GM06990 (cell line): ENCODE measurements at places on chromosomes 5 and 9.

- no peak for DNase-seq
Measured at GRCh38 chr5:43152946-43153345, 32.2 kb downstream of the ZNF131 start.

GRCh38 chr5:139077899-139078298 lies 120.3 kb downstream of the SIL1 start:
- DNase-seq: no peak

- DNase-seq: no peak
Measured at GRCh38 chr5:10454591-10455276, 13.1 kb downstream of the ROPN1L start.

DNA sequence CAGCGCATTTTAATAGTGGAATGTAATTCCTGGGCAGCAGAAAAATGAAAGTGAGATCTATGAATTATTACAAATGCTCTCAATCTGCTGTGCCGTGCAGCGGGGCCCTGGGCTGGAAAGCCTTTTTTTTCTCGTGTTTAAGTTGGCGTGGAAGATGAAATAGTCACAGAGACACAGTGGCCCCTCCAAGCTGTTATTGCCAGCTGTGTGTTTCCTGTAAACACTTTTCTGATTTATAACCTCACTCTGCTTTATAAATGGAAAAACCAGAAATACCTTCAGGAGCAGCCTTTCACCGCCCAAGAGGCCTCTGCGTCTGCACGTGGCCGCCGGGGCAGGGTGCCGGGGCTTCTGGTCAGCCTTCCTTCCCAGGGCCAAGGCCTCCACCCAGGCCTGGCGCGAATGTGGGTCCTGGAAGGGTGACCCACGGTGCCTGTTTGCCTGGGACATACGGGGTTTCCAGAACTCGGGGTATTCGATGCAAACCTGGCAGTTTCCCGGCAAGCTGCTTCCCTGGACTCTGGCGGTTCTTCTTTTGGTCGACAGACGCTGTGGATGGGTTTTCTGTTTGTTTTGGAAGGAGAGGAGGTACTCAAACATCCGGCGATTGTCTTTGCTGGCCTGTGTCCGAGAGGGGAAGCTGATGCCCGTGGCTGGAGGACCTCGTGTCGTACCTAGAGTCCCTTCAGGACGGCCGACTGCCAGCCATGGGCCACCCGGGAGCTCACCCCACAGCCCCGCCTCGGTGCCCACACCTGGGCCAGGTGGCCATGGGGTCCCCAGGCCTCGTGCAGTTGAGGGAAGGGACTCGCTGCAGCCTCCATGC lies 256.7 kb downstream of the PARP8 start:
- no peak for DNase-seq

DNA sequence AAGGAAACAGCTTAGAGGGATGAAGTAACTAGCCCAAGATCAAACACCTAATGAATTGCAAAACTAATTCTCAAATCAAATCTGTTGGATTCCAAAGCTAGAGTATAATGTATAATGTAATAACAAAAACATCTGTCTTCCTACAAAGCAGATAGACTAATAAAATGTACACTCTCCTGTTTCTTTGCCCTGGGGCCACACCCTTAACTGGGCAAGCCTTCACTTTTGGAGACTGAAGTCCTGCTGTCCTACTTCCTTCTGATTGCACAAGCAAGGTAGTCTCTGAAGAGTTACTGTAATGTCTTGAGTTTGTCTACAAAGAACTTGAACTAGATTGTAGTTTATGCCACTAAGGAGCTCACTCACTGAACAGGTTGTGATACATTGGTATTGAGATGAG lies 2.5 kb downstream of the TTC1 start:
- no peak for DNase-seq

- no peak for DNase-seq
Measured at GRCh38 chr9:129307227-129307970, 129.3 kb upstream of the IER5L start.

- no peak for DNase-seq
Measured at GRCh38 chr9:13209498-13209897, 70.0 kb downstream of the MPDZ start.

GRCh38 chr5:32859211-32859641 lies 148.1 kb downstream of the NPR3 start:
- no peak for DNase-seq
